ENCODE measurements at places on chromosomes 6 and 20.
A peak's percentile ranks its signal among the peaks of the same experiment; 100 is the strongest.

- no peak for DNase-seq
Observed at GRCh38 chr20:945841-946240, 29.7 kb upstream of the ANGPT4 start.

- peak; percentile 4 for DNase-seq
Observed at GRCh38 chr6:163793011-163793983, 378.8 kb downstream of the QKI start.

DNA sequence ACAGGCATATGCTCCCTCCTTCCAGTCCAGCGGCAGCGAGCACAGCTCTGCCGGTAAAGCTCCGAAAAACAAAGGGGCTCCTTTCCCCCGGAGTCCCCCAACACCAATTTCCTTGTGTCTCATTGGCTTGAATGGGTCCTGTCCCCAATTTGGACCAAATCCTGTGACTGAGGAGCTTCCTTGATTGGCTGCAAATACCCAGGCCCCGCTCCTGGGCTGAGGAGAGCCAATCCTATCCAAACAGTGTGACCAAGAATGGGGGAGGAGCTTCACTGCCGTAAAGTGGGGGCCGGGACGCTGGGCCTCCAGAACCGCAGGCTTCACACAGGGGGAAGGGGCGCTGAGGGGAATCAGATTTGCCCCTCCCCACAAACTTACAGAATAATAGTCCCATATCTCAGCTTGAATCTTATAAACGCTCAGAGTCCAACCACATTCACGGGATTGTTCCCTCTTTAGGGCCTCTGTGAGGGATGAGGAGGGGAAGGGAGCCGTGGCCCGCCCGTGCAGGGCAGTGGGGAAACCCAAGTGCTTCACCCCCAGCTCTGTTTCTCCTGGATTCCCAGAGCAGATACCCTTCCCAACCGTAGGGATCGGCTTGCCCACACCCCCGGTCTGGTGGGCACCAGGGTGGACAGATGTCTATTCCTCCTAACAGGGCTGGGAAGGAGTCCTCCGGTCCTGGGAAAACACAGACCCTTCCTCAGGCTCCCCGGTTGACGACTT is 141.0 kb upstream of the MLN start:
- no peak for DNase-seq

- DNase-seq = no peak
Observed at GRCh38 chr20:43969028-43969447, 54.4 kb downstream of the TOX2 start.

GRCh38 chr6:44301782-44302564 is 11.2 kb downstream of the AARS2 start:
- no peak for DNase-seq

GRCh38 chr6:139625998-139626975 is 251.8 kb upstream of the CITED2 start:
- peak; percentile 45 for DNase-seq

GRCh38 chr6:147674794-147675193 is 166.3 kb downstream of the SAMD5 start:
- DNase-seq = no peak

DNA sequence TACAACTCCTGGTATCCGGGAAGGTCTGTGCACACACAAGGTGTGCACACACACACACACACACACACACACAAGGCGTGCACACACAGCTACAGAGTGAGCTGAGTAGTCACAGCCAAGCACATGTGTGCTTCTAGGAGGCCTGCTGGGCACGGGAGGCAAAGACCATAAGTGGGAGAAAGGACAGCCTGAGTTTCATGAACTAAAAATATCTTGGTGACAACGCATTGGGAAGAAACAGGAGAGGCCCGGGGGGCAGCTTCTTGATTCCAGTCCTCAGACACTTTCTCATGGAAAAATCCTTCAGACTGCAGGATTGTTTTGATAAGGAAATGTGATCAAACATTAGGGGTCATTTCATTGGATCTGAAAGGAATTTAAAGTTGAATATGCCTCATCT is 2.6 kb downstream of the TRAF3IP2 start:
- peak; percentile 76 for DNase-seq

- DNase-seq = peak; percentile 2
Observed at GRCh38 chr20:16477632-16478031, 95.6 kb downstream of the KIF16B start.

DNA sequence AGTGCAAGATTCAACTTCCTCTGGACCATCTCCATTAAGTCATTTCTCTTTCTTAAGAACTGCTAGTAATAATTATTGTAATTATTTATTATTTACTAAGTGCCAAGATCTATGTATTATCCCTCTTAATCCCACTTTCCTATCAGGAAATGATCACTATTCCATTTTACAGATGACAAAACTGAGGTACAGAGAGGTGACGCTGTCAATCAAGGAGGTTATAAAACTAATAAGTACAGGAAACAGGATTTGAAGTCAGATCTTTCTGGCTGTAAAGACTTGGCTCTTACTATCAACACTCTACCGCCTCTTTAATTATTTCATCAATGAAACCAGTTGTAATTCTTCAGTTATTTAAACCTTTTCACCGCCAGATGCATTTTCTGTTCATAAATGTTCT is 37.4 kb downstream of the BLOC1S5 start:
- DNase-seq = no peak

GRCh38 chr6:146985111-146985510 is 219.1 kb upstream of the STXBP5 start:
- DNase-seq = no peak

- peak; percentile 58 for DNase-seq
Observed at GRCh38 chr20:8744228-8744844, 324.6 kb upstream of the PLCB4 start.

- DNase-seq = no peak
Observed at GRCh38 chr6:39314273-39314795, at the start of gene KCNK17. Gene KCNK17 (minus strand): TSS chr6:39314419. CDS start chr6:39314320, 99 bp downstream.

DNA sequence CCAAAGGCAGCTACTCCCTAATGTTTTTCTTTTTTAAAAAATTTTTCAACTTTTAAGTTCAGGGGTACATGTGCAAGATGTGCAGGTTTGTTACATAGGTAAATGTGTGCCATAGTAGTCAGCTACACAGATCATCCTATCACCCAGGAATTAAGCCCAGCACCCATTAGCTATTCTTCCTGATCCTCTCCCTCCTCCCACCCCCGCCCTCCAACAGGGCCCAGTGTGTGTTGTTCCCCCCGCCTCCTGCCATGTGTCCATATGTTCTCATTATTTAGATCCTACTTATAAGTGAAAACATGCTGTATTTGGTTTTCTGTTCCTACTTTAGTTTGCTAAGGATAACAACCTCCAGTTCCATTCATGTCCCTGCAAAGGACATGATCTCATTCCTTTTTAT is 12.4 kb downstream of the TRIM15 start:
- no peak for DNase-seq

- no peak for DNase-seq
Observed at GRCh38 chr20:8787090-8787489, 281.8 kb upstream of the PLCB4 start.

GRCh38 chr6:20448828-20449227 is 47.1 kb downstream of the E2F3 start:
- no peak for DNase-seq

GRCh38 chr6:158488065-158488464 is 71.8 kb upstream of the TMEM181 start:
- peak; percentile 94 for DNase-seq

DNA sequence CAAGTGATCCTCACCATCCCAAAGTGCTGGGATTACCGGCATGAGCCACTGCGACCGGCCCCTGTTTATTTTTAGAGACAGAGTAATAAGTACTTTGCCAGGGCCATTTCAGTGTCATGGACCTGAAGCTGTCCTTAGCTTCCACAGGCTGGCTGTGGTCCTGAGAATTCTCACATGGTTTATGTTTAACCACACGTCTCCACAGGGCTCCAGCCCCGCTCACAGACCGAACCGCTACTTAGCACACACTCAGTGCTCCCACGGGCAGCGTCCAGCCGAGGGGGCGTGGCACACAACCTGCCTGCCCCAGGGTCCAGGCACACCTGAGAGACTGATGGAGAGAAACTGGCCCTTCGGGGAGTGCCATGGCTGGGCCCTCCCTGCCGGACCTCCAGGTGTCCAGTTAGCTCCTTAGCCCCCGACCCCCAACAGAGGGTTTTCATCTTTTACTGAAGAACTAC is 11.7 kb downstream of the ACSS1 start:
- DNase-seq = no peak

GRCh38 chr6:149414009-149414408 is 13.9 kb downstream of the SUMO4 start:
- DNase-seq = no peak

GRCh38 chr20:63961664-63962425 is 5.6 kb upstream of the UCKL1 start:
- DNase-seq = no peak

GRCh38 chr6:157198425-157199279 is 124.7 kb downstream of the TMEM242 start:
- peak; percentile 32 for DNase-seq

GRCh38 chr6:141988327-141988726 is 144.4 kb upstream of the GJE1 start:
- DNase-seq = no peak

DNA sequence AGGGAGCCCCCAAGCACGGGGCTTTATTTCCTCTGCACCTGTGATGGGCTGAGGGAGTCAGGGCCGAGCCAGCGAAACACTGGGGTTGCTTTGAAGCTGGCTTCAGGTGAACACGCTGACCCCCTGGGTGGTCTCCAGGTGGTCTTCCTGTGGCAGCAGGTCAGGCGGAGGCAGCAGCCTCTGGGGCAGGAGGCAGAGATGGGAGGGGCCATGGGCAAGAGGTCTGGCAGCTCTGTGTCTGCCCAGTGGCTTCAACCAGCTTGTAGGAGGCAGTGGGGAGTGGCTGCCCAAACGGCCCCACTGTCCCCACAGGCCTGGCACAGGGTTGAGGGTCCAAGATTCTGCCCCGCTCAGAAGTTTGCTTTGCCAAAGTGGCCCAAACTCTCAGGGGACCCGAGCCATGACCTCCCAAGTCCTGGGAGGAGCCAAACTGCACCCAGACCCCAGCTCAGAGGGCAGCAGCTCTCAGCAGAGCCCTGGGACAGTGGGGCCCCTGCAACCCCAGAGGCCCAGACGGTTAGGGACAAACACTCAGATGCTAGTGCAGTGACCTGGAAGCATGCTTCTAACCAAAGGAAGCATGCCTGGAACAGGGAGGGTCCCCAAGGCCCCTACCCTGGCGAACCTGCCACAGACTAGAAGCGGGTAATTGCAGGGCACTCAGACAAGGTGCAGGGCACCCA is 15.3 kb downstream of the NTSR1 start:
- no peak for DNase-seq

GRCh38 chr20:62372042-62372993 is 5.2 kb upstream of the LAMA5 start:
- no peak for DNase-seq

DNA sequence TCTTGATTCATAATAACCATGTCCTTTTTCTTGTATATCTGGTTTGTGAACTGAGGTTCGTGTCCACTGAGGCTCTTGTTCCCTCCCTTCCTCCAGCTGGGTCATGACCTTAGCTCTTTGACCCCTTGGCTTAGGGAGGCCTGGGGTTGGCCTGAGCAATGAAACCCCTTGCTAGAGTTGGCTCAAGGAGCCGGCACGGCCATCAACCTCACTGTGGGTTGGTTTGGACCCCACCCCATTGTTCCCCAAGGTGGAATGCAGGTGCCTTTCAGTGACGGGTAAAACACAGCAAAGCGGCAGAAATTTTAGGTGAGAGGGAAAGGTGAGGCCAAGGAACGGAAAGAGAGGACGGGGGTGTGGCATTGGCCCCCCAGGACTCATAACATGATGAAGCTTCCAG is 44.5 kb upstream of the PHACTR3 start:
- no peak for DNase-seq

DNA sequence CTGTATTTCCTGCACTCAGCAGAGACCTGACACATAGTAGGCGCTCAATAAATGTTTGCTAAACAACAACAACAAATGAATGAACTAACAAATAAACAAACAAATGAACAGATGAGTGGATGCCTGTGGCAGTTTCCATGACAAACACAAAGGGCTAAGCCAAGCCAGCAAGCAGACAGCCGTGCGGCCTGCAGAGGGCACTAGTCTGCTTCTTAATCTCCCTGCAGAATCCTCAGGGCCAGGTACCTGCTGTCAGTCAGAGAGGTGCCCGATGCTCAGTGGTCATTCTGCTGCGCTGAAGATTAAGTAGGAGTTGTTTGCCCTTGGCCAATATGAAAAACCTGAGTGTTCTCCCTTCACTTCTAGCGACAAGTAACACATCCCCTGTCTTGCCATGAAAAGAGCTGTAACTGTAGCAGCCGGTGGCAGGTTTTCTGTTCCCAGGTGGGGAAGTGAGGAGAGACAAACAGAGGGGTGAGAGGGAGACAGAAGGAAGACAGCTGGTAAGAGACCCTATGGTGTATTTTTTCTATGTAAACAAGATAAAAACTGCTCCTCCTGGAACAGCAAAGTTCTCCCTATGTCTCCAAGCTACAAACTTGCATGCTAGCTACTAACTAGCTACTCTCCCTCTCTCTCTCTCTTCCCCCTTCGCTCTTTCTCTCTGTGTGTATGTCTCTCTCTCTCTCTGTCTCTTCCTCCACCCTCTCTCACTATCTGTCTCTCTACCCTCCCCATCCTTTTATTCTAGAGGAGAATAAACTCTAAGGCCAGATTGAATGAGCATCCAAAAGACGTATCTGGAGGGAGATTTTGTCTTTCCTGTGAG is at the start of gene MC3R:
Gene MC3R (plus strand): TSS at position 779 of the 829 bp plus-strand sequence. CDS start 112 bp downstream, outside the sequence.
- DNase-seq = peak; percentile 23

DNA sequence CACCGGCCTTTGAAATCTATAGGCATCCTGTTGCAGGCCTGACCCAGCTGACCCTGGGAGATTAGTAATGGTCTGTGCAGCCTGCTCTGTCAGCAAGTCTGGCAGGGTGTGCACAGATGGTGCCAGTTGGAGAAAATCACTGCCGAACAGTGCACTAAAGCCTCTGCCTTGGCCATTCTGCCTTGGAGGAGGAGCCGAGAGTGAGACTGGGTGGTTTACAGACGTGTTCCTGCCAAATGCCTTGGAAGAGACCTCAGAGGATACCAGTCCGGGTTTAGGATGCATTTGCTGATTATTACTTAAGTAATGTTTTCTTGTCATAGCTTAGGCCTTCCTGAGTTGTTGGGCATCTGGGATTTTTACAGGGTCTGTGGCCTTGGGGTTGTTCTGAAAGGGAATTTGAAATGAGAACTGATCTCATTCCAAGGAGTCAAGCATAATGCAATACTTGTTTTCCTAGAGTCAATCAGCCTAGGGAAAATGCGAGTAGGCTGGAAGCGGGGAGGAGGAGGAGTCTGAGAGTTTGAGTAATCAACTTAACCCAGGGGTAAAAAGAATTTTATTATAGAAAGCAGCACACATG is 292.1 kb downstream of the SOX4 start:
- peak; percentile 93 for DNase-seq

- peak; percentile 41 for DNase-seq
Observed at GRCh38 chr20:14775778-14776177, 438.4 kb upstream of the FLRT3 start.

DNA sequence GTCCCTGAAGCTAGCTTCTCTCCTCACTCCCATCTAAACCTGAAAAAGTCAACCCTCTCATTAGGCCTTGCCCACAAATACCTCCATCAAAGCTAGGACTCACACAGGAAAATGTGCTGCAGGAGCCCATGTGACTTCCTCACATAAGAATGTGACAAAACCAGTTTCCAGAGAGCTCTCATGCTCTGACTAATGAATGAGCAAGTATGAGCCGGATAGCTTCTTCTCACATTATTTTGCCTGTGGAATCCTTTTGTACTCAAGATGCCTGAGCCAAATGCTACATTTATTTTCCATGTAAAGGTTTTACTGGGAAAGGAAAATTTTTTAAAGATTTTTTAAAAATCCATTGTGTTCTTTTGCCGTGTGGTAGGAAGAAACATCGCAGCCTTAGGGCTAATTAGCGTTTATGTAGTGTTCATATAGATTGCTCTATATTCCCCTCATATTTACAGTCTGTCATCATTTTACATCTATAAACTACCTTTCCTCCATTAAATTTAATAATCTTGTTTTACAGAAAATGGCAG is 68.6 kb upstream of the CCN6 start:
- DNase-seq = peak; percentile 85

GRCh38 chr20:44399446-44399845 is 43.9 kb downstream of the HNF4A start:
- DNase-seq = no peak

Measured in fibroblast of the aortic adventitia (primary cell).